ENCODE measurements at places on chromosomes 3 and 15.

- no peak for DNase-seq
Measured at GRCh38 chr3:69740103-69741021, 1.1 kb downstream of the MITF start.

DNA sequence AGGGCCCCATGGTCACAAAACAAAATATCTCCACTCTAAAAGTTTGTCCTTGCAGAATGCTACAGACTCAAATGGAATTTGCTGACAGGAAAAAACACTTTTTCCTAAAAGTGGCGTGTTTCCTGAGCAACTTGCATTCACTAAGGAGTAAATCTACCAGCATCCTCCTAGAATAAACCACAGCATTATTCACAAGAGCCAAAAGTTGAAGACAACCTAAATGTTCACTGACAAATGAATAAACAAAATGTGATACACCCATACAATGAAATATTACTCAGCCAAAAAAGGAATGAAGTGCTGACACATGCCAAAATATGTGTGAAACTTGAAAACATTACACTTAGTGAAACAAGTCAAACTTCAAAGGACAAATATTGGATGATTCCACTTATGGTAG is 28.9 kb downstream of the ITGB5 start:
- no peak for DNase-seq

DNA sequence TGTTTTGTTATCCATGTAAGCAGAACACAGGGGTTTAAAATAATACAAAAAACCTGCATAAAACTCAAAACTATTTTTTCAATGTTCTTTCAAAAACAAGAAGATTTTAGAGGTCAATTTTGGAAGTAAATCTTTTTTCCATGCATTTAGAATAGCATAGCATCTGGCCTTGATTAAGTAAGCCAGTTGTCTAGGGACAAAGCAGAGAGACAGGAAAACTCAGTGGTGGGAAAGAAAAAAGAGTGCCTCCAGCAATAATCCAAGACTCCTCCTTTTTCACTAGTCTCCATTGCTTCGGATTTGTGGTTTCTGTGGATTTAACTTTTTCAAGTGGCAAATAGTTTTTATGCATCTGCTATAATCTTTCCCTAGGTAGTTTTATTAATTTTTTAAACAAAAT is 88.9 kb downstream of the SUCNR1 start:
- DNase-seq, result no peak

DNA sequence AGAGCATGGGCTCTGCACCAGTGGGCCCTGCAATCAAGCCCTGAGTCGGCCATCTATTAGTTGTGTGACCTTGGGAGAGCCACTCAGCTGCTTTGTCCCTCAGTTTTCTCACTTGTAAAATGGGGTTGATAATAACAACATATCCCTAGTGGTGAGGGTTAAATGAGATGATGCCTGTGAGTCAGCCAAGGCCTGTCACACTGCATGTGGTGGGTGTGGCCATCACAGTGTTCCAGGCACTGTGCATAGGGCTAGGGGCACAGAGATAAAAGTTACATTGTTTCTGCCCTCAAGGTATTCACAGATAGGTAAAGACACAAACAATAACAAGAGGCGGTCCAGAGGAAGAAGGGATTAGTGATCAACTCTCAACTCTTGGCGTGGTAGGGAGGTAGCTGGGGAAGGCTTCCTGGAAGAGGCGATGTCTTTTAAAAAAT is 19.5 kb downstream of the SMAD6 start:
- no peak for DNase-seq

DNA sequence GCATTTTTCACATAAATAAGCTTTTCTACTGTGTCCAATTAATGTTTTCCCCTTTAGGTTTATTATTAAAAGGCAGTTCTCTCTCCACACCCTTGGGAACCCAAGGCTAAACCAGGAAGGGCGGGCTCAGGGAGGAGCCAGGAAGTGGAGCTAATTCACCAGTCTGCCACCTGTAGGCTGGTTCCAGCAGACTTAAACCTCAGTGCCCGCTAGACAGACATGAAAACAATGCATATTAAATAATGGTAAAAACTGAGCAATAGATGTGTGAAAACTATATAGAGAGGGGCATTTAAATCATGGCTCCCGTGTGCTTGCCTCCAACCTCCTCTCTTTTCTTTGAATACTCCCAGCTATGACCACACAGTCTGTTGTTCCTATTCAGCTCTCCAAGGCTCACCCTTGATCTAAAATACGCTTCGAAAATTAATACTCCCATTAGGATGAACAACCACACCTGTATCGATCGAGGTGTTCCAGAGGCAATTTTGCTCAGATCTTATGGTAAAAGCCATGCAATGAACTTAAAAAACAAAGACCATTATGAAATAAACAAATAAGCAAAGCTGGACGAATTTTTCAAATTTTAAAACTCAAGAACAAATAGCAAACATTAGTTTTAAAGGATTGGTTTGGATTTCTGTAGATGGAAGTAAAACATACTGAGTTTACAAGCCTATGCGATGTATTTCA is 253.3 kb downstream of the TJP1 start:
- no peak for DNase-seq

DNA sequence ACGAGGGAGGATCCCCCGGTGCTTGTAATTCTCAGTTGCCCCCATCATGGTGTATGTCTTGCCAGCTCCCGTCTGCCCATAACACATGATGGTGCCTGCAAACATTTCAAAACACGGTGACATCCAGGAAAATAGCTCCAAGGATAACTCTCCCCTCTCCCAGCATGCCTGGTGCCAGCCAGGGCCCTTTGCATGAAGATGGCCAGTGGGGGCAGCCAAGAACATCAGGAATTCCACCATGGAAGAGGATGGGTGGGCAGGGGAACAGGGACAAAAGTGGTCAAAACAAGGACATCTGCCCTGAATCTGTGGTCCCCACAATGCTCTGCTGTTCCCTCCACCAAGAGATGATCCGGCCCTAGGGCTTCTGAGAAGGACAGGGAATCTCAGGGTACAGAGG is 9.0 kb downstream of the KIF9 start:
- no peak for DNase-seq

DNA sequence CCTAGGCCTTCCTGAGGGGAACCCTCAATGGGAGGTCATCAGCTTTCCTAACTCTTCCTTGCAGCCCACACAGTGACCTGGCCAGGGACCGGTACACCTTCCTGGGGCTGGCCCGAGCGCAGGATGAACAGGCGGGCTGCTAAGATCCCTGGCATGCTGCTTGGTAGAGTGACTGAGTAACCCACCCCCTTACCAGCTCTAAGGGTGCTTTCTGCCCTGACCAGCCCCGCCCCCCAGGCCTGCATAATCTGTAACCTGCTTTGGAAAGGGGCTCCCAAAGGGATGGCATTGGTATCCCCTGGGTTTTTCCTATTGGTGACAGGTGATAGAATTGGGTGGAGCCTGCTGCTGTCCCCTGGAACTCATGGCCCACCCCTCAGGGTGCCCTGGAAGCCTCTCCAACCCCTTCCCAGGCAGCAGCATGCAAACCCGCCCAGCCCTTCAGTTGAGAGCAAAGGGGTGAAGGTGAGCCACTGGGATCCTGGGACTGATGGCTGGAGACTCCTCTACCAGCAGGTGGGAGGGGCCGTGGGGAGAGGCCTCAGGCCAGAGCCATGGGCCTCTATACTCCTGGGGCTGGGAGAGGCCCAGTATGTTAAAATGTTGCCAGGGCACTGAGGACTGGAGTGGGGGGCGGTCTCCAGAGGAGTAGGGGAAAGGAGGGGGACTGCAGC is 11.1 kb upstream of the KIF7 start:
- no peak for DNase-seq

DNA sequence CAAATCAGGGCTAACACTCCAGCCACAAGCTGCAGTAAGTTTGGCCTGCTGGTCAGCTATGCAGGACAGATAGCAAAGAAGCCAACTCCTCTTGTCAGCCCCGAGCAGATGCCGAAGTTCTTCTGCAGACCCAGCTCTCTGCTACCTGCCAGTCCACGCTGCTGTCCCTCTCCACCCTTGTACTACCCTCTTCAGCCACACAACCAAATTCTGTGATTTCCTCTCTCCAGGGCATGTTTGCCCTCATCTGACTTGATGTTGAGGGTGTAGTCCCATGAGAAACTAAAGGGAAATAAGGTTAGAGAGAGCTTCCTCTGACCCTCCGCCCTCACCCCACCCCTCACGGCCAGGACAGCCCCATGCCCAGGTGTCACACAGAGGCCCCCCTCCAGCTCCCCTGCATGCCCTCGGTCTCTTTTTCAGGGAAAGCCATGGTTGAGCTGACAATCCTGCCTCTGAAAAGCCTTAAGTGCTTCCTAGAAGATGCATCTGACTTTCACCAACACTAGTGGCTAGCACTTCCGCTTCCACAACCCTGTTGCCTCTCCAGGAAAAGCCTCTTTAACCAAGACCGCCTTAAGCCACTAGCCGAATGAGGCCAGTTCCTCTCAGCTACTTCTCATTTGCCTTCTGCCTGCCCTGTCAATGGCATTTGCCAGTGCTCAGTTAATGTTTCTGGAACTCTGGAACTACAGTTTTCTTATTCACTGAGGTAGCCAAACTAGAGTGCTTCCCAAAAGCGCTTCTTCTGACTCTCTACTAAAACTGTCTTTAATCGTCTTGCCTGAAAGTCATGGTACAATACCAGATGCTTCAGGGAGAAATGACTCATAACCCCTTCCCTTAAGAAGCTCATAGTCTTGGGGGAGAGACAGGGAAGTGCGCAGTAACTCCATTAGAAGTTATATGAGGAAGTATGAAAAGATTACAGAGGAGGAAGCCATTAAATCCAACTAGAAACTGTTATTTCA is 300.4 kb upstream of the STT3B start:
- DNase-seq, result no peak

- peak; percentile 72 for DNase-seq
Measured at GRCh38 chr3:45950686-45951600, 7.7 kb downstream of the CXCR6 start.

DNA sequence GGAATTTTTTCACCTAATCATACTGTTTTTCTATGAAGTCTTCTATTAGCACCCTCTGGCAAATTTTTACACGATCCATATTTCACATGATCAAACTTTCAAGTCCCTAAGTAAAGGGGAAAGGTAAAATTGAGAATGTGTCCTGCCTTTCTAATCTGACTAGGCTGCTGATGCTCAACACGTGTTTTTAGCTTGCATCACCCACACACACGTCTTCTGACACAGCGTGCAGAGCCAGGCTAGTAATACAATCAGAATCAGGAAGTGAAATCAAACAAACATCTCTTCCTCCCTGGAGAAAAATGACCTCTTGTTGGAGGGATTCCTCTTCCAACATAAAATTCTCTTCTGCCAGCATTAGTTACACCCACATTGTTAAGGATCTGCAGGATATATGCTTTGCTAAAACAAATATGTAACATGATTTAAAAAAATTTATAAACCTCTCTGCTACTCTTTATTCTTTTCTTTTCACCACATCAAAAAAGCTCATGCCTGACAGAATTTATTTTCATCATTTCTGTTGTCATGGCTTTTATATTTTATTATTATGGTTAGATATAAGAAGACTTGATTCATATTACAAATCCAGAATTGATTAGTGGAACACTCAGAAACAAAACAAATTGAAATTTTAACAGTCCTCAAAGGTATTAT is 122.4 kb downstream of the RAP2B start:
- DNase-seq, result peak; percentile 47

GRCh38 chr3:105791919-105792786 is 76.7 kb downstream of the CBLB start:
- no peak for DNase-seq

GRCh38 chr3:88061746-88062145 is 2.7 kb downstream of the ZNF654 start:
- DNase-seq, result no peak

DNA sequence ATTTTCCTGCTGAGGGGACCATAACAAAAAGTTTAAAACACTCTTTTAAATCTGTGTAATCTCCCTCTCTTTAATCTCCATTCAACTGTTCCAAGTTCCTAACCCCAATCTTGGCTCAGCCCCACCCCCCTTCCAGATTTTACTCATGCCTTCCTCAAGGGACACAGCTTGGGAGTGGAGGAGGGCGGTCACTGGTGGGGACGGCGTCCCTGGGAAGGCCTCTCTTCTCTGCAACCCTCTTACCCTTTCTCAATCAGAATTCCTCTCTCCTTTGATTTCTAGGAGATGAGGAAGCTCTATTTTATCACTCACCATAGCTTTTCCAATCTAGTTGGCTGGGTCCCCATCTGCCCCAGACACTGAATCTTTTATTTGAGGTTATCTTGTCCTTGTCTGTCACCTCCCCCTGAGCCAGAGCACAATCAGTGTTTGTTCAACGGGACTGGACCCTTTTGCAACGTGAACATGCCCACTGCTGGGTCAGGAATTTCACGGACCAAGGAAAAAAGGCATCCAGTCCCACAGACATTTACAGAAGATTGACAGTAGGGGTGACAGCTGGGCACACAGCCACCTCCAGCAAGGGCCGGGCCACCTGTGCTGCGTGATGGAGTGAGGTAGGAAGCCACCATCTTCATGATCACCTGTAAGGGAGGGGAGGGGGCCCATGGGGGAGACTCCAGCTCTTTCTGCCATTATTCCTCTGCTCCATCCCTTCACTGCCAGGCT is 84.0 kb upstream of the HERC1 start:
- no peak for DNase-seq

DNA sequence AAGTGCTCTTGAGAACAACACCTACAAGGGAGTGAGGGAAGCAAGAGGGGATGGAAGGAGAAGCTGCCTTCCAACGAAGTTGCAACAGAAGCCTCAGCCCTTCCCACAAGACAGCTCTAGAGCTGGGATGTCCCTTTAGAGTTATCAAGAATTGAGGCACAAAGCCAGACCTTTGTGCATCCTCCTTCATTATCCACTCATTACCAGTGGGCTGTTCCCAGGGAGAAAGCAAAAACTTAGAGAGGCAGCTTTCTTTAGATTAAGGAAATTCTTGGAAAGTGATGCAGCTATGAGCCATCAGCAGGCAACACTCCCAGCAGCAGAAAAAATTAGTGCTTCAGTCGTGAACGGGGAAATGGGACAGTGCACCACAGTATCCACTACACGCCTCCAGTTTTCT is 10.6 kb upstream of the CD96 start:
- DNase-seq, result no peak

GRCh38 chr15:55195996-55196395 is 745 bp downstream of the RSL24D1 start:
- no peak for DNase-seq

GRCh38 chr15:89419370-89419984 is 76.9 kb downstream of the RHCG start:
- DNase-seq, result peak; percentile 78

DNA sequence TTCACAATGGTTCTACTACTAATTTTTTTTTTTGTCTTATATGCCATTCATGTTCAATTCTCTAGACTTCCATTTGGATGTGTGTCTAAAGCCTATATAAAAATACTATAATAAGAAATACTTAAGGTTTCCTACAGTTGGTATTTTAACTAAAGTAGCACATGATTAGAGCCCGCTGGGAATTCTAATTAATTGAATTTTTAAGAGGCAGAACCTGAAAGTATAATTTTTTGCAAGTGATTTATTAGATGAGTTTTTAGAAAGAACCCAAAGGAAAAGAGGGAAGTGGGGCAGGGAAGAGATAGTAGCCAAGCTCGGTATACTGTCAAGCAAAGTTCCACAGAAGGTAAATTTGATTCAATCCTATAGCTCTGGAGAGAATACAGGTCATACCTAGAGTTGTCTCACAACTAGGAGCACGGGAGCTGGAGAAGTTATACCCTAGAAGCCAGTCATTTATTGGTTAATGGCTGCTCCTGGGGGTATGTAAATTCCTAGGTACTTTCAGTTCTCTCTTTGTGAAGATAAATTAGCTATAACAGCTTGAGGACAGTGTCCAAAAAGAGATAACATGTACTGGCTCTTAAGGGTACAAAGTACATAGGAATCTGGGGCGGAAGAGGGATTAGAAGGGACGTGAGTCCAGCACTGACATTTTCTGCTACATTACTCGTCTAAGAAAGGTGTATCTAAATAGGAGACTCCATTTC is 225.6 kb downstream of the CNTN6 start:
- no peak for DNase-seq

GRCh38 chr15:80289528-80290495 is 37.8 kb upstream of the CTXND1 start:
- no peak for DNase-seq
